ENCODE measurements at places on chromosomes 2 and 18. TPM values are rescaled to one million over a fixed set of nuclear protein-coding genes. Genes with fewer than 3 reads are reported as not detected.

- H3K36me3 ChIP-seq = no peaks in the 10 kb centered on the region
- H3K27me3 ChIP-seq = no peaks in the 10 kb centered on the region
- DNase-seq = no peak
- H3K27ac ChIP-seq = no peak overlapping the region
These were observed 850.7 kb downstream of the RNF144A start for GRCh38 chr2:7767902-7768301.

DNA sequence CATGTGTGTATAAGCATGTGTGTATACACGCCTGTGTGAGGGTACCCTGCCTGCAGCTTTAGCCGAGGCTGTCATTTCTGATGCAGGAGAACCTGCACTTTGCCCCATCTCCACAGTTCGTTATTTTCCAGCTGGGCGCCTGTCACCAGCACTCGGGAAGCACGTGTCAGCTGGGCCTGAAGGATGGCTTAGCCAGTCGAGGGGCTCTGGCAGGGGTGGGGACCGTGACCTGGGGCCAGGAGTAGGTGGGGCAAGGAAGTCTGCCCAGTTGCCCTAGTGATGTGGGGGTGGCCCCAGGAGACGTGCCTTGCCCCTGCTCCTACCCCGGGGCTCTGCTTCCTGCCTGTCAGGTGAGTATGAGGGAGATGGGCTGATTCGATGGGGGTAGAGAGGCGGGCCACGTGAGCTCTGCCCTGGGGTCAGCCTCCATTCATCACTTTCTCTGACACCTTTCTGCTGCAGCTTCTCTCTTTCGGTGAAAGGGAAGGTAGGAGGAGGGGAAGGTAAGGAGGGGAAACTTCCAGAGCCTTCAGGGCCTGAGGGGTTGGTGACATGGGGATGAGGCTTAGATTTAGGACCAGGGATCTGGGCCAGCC, 130.6 kb upstream of the SKOR2 start:
- H3K4me1 ChIP-seq = no peaks in the 10 kb centered on the region
- H3K27me3 ChIP-seq = no peaks in the 10 kb centered on the region
- no peak overlapping the region for H3K4me3 ChIP-seq
- no peak for DNase-seq

DNA sequence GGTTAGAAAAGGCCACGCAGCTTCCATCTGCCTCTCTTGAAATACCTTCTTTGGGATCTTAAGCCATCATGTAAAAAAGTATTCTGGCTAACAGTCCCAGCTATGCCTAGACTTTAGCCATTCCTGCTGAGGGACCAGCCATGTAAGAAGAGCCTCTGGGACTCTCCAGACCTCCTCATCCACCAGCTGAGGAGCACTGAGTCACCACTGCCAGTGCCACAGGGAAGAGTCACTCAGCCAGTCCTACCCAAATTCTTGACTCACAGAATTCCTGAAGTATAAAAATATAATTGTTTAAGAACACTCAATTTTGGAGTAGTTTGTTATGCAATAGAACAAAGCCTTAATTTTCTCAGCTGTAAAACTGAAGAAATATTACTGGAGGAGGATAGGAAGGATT, 436.7 kb downstream of the ZEB2 start:
- no peaks in the 10 kb centered on the region for H3K36me3 ChIP-seq
- H3K4me1 ChIP-seq = peaks cover 60% of the 10 kb centered on the region
- peak overlapping the region; percentile 88 for H3K27ac ChIP-seq
- H3K27me3 ChIP-seq = no peaks in the 10 kb centered on the region
- no peak for DNase-seq

- H3K4me1 ChIP-seq = no peaks in the 10 kb centered on the region
- no peak overlapping the region for H3K27ac ChIP-seq
- H3K36me3 ChIP-seq = no peaks in the 10 kb centered on the region
- peaks cover 9% of the 10 kb centered on the region for H3K27me3 ChIP-seq
These were observed 38.9 kb upstream of the TRIM43 start for GRCh38 chr2:95552911-95553310.

DNA sequence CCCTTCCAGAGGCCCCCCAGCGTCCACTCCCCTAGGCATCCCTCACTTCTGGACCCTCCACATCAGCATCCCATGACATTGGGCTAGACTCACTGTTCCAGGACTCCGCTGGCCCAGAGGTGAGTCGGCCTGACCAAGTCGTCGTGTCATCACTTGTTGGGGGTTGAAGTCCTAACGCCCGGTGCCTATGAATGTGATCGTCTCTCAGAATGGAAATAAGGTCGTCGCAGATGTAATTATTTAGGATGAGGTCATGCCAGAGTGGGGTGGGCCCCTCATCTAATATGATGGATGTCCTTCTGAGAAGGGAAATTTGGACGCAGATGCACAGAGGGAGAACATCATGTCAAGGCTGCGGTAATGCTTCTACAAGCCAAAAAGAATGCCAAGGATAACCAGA, 142.7 kb downstream of the AGAP1 start:
- H3K4me3 ChIP-seq = no peak overlapping the region
- no peak for DNase-seq
- H3K4me1 ChIP-seq = peaks cover 44% of the 10 kb centered on the region
- no peaks in the 10 kb centered on the region for H3K27me3 ChIP-seq

DNA sequence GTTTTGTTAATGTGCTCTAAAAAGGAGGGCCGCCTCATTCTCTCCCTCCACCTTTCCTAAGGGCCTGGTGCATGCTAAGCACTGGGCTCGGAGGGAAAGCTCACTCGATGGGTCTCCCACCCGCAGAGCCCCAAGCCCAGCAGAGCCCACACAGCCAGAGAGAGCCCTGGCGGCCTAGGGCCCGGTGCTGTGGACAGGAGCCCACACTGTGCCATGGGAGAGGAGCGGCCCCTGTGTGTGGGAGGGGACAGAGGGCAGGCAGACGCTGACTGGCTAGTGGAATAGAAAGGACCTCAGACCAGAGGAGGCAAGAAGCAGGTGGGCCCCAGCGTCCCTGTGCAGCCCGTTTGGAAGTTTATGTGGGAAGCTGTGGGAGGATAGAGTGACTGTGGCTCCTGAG, 49.4 kb upstream of the KCNF1 start:
- H3K4me3 ChIP-seq = no peak overlapping the region
- DNase-seq = no peak
- no peaks in the 10 kb centered on the region for H3K36me3 ChIP-seq
- no peaks in the 10 kb centered on the region for H3K4me1 ChIP-seq

GRCh38 chr2:196206804-196207203, 35.4 kb upstream of the STK17B start:
- no peak overlapping the region for H3K4me3 ChIP-seq
- H3K27me3 ChIP-seq = no peaks in the 10 kb centered on the region
- H3K4me1 ChIP-seq = peaks cover 12% of the 10 kb centered on the region
- H3K27ac ChIP-seq = no peak overlapping the region

DNA sequence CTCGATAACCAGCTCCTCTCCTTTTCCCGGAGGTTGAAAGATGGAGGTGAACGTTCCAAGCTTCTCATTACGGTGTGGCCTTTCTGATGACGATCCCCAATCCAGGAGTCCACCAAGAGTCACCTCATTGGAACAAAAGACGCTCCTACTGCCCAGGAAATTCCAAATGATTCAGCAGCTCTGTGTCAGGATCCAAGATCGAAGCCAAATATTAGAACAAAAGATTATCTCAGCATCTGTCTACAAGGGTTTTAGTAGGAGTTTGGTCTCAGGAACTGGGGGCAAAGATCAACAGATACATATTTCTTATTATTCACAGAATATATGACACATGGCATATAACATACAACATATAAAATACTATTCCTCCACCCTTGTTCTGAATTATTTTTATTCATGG, 161.1 kb upstream of the RAB12 start:
- H3K4me3 ChIP-seq = no peak overlapping the region
- H3K4me1 ChIP-seq = no peaks in the 10 kb centered on the region
- no peak overlapping the region for H3K27ac ChIP-seq
- peaks cover 5% of the 10 kb centered on the region for H3K27me3 ChIP-seq

- no peak overlapping the region for H3K4me3 ChIP-seq
- H3K27ac ChIP-seq = no peak overlapping the region
- H3K27me3 ChIP-seq = no peaks in the 10 kb centered on the region
- peaks cover 5% of the 10 kb centered on the region for H3K4me1 ChIP-seq
- no peak for DNase-seq
These were observed 32.7 kb upstream of the ASPRV1 start for GRCh38 chr2:69994166-69994565.

DNA sequence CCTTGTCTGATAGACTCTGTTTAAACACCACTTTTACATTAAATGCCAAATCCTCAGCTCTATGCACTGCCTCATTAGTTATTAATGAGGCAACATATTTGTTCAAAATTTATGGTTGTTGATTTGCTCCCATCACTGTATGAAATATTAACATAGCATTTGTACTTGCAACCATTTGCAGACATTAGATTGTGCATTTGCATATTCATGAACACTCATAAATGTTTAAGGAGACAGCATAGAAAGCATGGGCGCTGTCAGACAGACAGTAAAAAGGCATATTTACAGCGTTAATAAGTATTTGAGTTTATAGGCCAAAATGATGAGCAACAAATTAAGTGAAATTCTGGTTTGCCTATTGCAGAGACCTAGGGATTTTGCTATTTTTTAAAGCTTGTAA, 502.3 kb downstream of the TXNL1 start:
- no peaks in the 10 kb centered on the region for H3K27me3 ChIP-seq
- H3K36me3 ChIP-seq = no peaks in the 10 kb centered on the region
- H3K4me3 ChIP-seq = no peak overlapping the region
- H3K27ac ChIP-seq = no peak overlapping the region
- peaks cover 19% of the 10 kb centered on the region for H3K4me1 ChIP-seq

DNA sequence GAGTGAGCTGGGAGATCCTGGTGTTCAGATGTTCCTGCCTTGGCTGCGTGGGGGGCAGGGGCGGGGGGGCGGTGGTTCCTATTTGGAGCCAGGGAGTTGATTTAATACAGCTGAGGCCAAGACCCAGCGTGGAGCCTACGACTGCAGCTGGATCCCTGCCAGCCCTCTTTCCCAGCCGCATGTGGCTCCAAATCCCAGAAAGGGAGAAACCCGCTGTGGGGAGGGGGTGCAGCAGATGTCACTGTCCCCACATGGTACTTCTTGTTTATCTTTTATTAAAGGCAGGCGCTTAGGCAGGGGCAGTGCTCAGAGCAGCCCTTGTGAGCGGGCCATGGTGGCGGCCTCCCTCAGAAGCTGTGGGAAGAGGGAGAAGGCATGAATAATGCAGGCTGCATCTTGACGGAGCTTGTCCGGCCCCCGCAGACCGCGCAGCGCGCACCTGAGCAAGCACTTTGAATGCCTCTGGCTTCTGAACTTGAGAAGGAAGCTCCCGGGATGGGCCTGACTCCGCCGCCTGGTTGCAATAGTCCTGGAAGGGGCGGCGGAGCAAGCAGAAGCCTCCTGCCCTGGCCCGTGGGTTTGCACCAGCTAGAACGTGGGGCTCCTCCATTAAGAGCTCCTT, 112.1 kb downstream of the GLI2 start:
- no peak overlapping the region for H3K27ac ChIP-seq
- peaks cover 6% of the 10 kb centered on the region for H3K36me3 ChIP-seq
- no peak for DNase-seq
- H3K27me3 ChIP-seq = no peaks in the 10 kb centered on the region
- no peak overlapping the region for H3K4me3 ChIP-seq

DNA sequence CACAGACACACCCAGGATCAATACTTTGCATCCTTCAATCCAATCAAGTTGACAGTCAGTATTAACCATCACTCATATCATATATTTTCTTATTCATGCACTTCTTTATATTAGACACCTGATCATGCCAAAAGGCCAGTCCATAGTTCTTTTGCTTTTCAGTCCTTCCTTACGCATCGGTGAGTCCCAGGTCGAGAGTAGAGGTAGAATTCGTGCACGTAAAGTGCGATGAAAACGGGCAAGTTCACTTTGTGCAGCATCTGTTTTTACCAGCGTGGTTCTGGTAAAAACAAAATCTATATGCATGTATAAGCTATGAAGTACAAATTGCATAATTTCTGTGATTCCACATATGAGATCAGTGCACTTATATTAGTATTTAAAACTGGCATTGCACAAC, 1.2 kb upstream of the COPS8 start:
- H3K4me1 ChIP-seq = peaks cover 12% of the 10 kb centered on the region
- H3K27me3 ChIP-seq = no peaks in the 10 kb centered on the region
- no peak overlapping the region for H3K4me3 ChIP-seq
- DNase-seq = no peak
- H3K36me3 ChIP-seq = peaks cover 4% of the 10 kb centered on the region

DNA sequence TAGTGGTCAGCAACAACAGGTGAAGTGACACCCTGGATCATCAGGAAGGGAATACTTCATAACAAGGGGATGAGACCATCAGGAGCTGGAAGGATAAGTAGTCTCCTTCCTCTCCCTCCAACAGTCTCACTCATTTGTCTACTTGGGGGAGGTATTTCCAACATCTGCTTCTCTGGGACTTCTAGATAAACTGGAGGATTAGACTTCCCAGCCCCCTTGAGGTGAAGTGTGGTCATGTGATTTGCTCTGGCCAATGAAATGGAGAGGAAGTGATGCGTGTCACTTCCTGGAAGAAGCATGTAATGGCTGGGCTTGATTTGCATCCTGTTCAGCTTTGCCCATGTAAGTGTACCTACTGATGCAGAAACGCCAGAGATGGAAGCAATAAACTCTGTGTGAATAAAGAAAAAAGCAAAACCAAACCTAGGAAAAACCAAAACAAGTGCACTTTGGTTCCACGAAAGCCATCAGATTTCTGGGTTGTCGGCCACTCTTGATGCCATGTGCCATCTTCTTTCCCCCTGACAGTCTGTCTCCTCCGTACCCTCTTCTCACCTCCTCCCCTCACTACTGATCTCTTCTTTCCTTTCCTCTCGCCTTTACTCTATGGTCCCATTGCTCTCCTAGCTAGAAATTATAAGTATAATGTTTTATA, 76.1 kb upstream of the DNMT3A start:
- DNase-seq = no peak
- H3K27ac ChIP-seq = no peak overlapping the region
- H3K36me3 ChIP-seq = no peaks in the 10 kb centered on the region
- H3K4me1 ChIP-seq = no peaks in the 10 kb centered on the region
- no peak overlapping the region for H3K4me3 ChIP-seq
- no peaks in the 10 kb centered on the region for H3K27me3 ChIP-seq

GRCh38 chr2:88755836-88756235, 64.4 kb downstream of the RPIA start:
- H3K36me3 ChIP-seq = peaks cover 9% of the 10 kb centered on the region
- no peaks in the 10 kb centered on the region for H3K27me3 ChIP-seq
- no peaks in the 10 kb centered on the region for H3K4me1 ChIP-seq
- no peak for DNase-seq
- no peak overlapping the region for H3K27ac ChIP-seq

The GCKR gene
- total RNA-seq = 1.4 TPM

The NTSR2 gene
- total RNA-seq = not detected

The DPP10 gene
- not detected for total RNA-seq
